ENCODE measurements at places on chromosomes 6 and 20. TPM values are rescaled to one million over a fixed set of nuclear protein-coding genes. Genes with fewer than 3 reads are reported as not detected.

The ECT2L gene
- total RNA-seq: not detected

The WFDC12 gene
- not detected for total RNA-seq

The SPEF1 gene
- total RNA-seq: 0.09 TPM

The SYCP2 gene
- total RNA-seq: 0.19 TPM

The C6orf15 gene
- total RNA-seq: not detected

The HLA-DMB gene
- not detected for total RNA-seq

The FILIP1 gene
- 19.3 TPM for total RNA-seq

The SLC17A3 gene
- not detected for total RNA-seq

The MAPK13 gene
- total RNA-seq: 4.1 TPM

The COMMD7 gene
- 21.3 TPM for total RNA-seq

The CBLN4 gene
- total RNA-seq: not detected

The COL11A2 gene
- total RNA-seq: 0.09 TPM

The YWHAB gene
- total RNA-seq: 112 TPM

The FKBP1C gene
- 1.6 TPM for total RNA-seq

The EFCAB8 gene
- 0.27 TPM for total RNA-seq

The ME1 gene
- total RNA-seq: 2.8 TPM

The SCRT2 gene
- total RNA-seq: not detected

The COL10A1 gene
- not detected for total RNA-seq

The TSBP1 gene
- under 0.01 TPM for total RNA-seq

The PTCRA gene
- total RNA-seq: not detected

The TRERF1 gene
- under 0.01 TPM for total RNA-seq

The RTEL1 gene
- total RNA-seq: 13.1 TPM

The NMBR gene
- not detected for total RNA-seq

The SLC52A3 gene
- not detected for total RNA-seq

The UNC5CL gene
- total RNA-seq: not detected

The FAM83C gene
- total RNA-seq: not detected

The TRIM40 gene
- not detected for total RNA-seq

The TAAR1 gene
- total RNA-seq: not detected

The EPB41L1 gene
- 4.2 TPM for total RNA-seq

The CGAS gene
- 5.7 TPM for total RNA-seq

The OPRM1 gene
- total RNA-seq: not detected

The HLA-G gene
- total RNA-seq: not detected

The PHF10 gene
- total RNA-seq: 43.5 TPM

The OPN5 gene
- not detected for total RNA-seq

The ELOVL2 gene
- not detected for total RNA-seq

The KCNK5 gene
- not detected for total RNA-seq

The ANKRD66 gene
- total RNA-seq: not detected

The DLL1 gene
- total RNA-seq: 0.75 TPM

The PROKR2 gene
- total RNA-seq: not detected

The RPL10A gene
- 2,352 TPM for total RNA-seq

The CAGE1 gene
- total RNA-seq: 0.09 TPM

The NCOA5 gene
- 12.1 TPM for total RNA-seq

Data from endothelial cell of coronary artery (primary cell).